Stimulated activated CD8-positive, alpha-beta memory T cell treated with anti-CD3 and anti-CD28 coated beads, Interleukin-4, amount 100 ng/mL, for 4 hours (primary cell): ENCODE measurements at places on chromosomes 3 and 15.

- no peak for DNase-seq
Measured at GRCh38 chr3:171850960-171851659, 8.0 kb downstream of the TMEM212 start.

- no peak for DNase-seq
Measured at GRCh38 chr3:42057561-42058211, 33.5 kb upstream of the TRAK1 start.

GRCh38 chr3:151219056-151219455, 16.0 kb upstream of the GPR171 start:
- no peak for DNase-seq

- DNase-seq: no peak
Measured at GRCh38 chr3:186299327-186299726, 62.7 kb downstream of the DGKG start.
